ENCODE measurements at places on chromosomes 3 and 15.

DNA sequence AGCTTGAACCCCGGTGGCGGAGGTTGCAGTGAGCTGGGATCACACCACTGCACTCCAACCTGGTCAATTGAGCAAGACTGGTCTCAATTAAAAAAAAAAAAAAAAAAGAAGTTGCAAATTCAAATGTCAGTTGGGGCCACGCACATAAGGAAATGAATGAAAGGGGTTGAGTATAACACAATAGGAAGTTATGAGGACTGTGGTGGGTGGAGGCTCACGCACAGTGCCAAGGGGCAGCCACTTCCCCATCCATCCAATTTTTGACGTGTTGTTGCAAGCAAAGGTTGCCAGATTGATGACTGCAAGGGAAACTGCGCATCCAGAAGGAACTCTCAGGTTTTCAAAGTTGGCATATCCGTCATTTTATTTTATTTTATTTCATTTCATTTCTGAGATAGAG is 532.2 kb downstream of the NTRK3 start:
- no peak for DNase-seq

DNA sequence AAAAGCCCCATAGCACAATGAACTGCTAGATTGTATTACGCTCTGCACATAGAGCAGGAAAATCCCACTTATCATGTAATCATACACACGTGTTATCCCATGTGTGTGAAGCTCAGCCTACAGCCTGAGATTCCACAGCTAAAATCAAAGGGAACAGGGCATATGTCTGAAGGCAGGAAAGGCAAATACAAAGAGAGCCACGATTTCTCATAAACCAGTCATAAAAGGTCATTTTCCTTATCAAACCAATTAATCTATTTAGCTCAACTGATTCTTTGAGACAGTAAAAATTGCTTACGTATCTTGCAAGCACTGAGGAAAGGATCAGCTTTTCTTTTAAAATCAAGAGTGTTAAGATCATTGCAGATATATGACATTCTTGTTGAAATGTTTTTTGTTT is 199.5 kb upstream of the TBL1XR1 start:
- no peak for DNase-seq

DNA sequence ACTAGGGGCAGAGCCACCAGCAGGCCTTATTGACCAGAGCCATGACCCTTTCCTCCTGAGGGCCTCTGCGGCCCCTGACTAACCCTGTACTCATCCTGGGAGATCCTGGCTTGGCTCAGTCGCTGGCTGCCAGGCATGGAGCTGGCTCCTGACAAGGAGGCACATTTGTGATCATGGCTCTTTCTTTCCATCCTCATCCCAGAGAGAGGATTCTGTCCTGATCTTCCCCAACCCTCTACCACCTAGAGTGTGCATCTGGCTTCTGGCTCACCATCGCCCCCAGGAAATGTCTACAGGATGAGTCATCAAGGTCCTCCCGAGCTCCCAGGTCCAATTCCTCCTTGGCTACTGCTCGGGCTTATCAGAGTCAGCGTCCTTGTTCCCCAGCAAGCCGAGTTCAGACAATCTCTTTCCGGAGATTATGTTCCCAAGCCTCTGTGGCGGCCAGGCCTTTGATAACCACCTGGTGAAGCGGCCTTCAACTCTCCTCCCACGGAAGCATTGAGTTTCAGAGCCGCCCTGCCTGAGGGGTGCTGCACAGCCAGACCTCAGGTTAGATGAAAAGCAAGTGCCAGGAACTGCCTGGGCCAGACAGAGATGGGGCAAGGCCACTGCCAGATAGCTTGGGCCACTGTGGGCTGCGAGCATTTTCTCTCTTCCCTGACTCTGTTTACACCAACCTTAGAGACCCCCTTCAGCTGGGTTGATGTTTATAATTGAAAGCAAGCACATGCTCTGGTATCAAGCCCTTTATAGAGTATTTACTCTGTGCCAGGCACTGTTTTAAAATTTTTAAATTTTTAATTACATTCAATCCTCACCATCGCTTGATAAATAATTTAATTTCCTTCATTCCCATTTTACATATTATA is 44.3 kb upstream of the MRPS22 start:
- DNase-seq = no peak

DNA sequence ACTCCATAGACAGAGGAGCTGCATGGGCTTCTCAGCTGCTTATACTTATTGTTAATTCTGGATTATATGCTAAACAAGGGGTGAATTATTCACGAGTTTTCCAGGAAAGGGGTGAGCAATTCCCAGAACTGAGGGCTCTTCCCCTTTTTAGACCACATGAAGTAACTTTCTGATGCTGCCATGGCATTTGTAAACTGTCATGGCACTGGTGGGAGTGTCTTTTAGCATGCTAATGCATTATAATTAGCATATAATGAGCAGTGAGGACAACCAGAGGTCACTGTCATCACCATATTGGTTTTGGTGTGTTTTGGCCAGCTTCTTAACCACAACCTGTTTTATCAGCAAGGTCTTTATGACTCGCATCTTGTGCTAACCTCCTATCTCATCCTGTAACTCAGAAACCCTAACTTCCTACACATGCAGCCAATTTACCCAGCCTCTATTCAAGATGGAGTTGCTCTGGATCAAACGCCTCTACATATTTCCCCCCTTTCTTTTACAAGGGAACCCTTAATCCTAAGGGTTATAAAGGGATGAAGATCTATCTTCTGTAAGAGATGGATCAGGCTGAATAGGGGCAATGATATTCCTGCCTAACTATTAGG is 12.1 kb upstream of the DMXL2 start:
- no peak for DNase-seq

GRCh38 chr3:73365756-73366397 is 258.9 kb downstream of the PDZRN3 start:
- no peak for DNase-seq

DNA sequence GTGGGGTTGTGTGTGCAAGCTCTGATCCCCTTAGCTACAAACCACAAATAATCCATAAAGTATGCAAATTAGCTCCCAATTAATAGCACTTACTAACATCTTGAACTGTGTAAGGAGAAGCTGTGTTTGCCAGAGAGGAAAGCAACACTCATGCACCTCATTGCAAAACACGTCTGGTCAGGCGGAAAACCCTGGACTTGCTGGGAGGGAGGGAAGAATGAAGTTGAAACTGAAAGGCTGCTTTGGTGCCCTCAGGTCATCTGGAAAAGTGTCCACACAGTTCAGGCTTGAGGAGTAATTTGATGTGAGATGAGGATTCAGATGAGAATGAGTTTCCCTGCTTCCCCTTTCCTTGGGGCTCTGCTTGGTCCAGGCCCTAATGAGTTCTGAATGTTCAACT is 185.5 kb upstream of the ANKRD28 start:
- no peak for DNase-seq

GRCh38 chr3:160226026-160226907 is 1.0 kb downstream of the C3orf80 start:
- DNase-seq = no peak

DNA sequence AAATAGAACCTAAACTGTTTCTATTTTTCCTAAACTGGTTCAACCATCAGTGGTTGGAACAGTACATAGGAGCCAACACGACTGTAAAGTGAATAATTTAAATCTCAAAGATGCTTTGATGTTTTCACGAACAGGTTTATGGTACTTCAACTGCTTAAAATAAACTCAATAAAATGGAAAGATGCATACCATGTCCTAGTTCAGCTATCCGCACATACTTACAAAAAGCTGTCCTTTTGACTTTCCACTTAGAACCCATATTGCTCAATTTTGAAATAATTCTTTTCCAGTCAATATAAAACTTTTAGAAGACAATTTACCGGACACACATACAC is 902 bp downstream of the CMTM6 start:
- DNase-seq = no peak

GRCh38 chr3:165195640-165196576 is at the start of gene SLITRK3:
Gene SLITRK3 (minus strand): TSS chr3:165196384. CDS start chr3:165190830, 5,554 bp downstream.
- no peak for DNase-seq

- no peak for DNase-seq
Measured at GRCh38 chr3:71087143-71088018, 496.1 kb downstream of the FOXP1 start.

DNA sequence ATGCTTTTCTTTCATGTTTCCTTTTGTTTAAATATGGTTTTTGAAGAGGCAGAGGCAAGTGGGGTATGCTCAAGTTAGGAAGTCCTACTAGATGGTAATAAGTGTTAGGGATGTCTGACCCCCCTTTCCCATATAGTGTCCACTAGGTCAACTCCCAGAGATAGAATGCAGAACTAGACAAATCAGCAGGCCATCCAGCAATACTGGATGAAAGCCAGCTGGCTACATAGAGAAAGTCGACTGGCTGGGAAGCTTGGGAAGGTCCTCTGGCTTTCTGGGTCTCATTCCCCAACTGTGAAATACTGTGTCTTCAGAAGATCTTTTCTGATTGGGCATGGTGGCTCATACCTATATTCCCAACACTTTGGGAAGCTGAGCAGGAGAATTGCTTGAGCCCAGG is 113.8 kb downstream of the SNRK start:
- DNase-seq = no peak

DNA sequence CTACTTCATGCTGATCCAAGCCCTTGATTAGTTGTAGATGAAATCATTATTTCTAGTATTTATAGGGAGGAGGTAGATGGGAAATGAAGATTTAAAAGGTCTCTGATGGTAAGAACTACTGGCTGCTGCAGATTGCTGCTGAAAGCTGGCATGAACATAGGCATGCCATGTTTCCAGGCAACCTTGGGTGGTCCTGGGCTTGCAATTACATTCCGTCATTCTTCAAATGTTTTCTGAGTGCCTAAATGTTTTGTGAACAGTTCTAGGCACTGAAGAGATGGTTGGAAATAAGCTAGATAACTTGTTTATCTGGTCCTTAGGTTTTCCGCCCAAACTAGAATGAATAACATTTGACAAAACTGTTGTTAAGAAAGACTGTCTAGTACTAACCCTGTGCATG is 95.8 kb downstream of the KCNAB1 start:
- no peak for DNase-seq

- no peak for DNase-seq
Measured at GRCh38 chr3:43214616-43215015, 71.7 kb upstream of the SNRK start.

- no peak for DNase-seq
Measured at GRCh38 chr3:177141899-177142646, 55.2 kb downstream of the TBL1XR1 start.

DNA sequence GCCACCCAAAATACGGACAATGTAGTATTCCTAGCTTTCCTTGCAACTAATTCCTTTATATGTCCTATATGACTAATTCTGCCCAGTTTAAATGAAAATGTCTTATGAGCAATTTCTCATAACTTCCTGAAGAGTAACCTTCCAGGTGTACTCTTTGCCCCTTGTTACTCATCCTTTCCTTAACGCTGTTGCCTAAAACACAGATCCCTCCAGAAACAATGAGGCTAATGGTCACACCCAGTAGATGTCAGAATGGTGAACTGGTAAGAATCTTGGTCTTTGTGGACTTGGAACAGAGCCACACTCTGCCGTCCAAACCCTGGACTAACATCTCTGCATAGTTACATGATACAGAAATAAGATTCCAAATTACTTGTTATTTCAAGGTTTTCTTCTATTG is 497.9 kb downstream of the IGSF11 start:
- no peak for DNase-seq

- DNase-seq = no peak
Measured at GRCh38 chr15:90037961-90038631, 37.0 kb downstream of the ZNF710 start.

GRCh38 chr3:108380128-108380795 is 83.9 kb downstream of the HHLA2 start:
- no peak for DNase-seq

DNA sequence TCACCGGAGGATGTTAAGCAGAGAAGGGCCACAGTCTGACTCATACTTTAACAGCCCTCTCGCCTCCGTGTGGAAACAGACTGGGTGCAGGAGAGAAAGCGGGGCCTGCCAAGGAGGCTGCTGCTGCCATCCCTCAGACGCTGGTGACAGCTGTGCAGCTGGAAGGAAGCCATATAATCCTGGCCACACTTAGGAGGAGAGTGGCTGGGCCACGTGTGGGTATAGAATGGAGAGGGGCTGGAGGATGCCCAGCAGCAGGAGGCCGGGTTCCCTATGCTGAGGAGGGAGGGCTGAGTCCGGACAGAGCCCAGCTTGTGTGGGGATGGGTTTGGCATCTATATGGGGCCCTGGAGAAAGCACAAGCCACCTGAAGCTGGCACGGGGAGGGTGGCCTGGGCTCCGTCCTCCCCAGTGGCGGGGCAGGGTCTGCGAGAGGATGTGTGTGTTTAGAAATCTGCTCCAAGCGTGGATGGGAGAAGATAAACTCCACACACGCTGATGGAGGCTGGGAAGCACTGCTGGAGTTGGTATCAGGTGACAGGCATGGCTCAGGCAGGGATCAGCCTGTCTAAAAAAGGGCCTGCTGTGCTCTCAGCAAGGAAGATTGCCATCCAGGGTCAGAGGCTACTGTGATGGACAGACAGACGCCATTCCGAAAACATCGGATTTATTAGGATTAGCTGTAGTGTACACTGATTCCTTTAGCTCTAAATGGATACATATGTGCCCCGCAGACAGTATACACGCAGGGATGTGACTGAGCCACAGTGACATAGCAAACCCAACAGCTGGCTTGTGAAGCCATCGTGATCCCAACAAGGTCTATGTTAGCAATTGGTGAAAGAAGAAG is 15.9 kb downstream of the ABTB1 start:
- DNase-seq = no peak

- DNase-seq = no peak
Measured at GRCh38 chr3:138687236-138687635, 78.7 kb downstream of the FAIM start.

- DNase-seq = no peak
Measured at GRCh38 chr3:186520957-186521842, 23.0 kb downstream of the CRYGS start.

DNA sequence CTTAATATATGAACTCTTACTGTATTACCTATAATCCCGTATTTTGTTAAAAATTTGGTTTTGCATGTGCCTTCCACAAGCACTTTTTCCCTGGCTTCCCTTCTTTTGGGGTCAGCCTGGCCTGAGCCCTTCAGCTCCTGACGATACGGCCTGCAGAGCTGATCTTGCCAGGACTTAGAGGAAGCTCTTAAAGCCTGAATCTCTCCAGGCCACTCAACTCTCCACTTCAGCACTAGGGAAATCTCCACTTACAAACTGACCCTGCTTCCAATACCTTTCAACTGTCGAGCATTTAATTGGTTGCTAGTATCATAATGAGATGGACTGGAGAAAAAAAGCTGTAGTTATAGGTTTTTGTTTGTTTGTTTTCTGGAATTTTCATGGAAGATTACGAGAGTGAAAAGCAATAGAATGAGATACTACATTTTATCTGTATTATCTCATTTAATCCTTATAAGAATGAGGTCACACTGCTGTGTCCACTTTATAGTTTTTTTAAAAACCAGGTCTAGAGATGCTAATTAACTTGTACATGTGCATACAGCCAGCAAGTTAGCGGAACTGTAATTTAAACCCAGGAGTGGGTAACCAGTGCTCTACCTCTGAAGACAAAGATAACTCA is 54.8 kb downstream of the ZBTB38 start:
- no peak for DNase-seq

- DNase-seq = no peak
Measured at GRCh38 chr3:61414456-61414855, 146.9 kb upstream of the PTPRG start.

All from NT2/D1 (cell line).